ENCODE measurements at places on chromosomes 11 and 22.
A peak's percentile ranks its signal among the peaks of the same experiment; 100 is the strongest.

GRCh38 chr11:62295504-62295903 is 3.4 kb downstream of the SCGB1D4 start:
- peak; percentile 22 for DNase-seq

GRCh38 chr22:29482726-29483125 is 2.7 kb downstream of the NEFH start:
- no peak for DNase-seq

GRCh38 chr11:1690167-1691025 is 6.6 kb upstream of the KRTAP5-6 start:
- no peak for DNase-seq

DNA sequence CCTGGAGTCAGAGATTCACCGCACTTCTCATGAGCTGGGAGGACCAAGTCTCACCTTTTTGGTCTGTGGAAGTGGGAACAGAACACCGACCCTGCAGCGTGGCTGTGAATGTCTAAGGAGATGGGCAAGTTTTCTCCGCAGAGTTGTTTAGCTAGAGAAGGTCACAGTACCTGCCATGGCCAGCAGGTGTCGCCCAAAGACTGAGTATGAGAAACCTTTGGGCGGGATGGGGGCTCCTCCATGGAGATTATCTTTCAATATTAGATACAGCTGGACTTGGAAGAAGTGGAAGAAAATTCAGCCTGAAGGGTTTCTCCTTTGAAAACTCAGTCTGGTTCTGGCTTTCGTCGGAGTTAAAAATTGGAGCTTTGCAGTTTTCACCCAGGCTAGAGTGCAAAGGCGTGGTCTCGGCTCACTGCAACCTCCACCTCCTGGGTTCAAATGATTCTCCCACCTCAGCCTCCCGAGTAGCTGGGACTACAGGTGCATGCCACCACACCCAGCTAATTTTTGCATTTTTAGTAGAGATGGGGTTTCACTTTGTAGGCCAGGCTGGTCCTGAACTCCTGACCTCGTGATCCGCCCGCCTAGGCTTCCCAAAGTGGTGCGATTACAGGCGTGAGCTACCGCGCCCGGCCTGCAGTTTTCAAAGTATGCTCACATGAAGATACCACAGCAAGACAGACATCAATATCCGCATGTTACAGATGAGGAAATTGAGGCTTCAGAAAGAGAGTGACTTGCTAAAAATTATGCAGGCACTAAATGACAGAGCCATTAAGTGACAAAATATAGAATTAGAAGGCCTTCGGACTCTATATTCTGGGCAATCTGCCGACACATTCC is 10.7 kb upstream of the DSCAML1 start:
- DNase-seq, result peak; percentile 57

- peak; percentile 82 for DNase-seq
Observed at GRCh38 chr11:128669506-128670270, 24.2 kb upstream of the FLI1 start.

GRCh38 chr11:372809-373715 is 3.8 kb downstream of the B4GALNT4 start:
- DNase-seq, result no peak

DNA sequence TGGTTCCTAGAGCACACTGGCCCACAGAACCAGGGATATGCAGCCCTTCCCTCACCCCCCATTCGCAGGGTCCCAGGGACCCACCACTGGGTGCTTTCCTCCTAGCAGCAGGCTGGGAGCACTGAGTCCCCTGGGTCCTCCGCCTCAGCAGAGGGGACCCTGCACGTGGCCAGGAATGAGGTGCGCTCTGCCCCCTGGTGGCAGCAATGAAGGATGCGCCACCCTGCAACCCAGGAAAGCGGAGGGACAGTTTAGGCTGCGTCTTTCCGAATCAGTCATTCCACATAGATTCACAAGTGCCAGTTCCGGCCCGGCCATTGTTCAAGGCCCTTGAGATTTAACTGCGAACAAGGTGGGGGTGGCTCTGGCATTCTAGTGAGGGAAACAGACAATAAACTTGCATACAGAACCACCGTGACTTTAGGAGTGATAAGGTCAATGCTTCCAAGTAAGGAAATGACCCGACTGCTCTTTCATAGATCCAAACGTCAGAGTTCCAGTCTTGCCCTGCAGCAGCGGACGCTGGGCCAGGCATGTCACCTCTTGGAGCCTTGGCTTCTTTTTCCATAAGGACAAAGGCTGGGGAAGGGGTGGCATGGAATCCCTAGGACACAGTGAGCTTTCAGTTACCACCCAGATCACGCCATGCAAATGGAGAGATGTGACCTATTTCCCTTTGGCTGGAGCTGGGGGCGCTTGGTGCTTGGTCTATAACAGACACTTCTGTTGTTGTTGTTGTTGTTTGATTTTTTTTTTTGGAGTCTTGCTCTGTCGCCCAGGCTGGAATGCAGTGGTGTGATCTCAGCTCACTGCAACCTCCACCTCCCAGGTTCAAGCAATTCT is 7.7 kb downstream of the RIN1 start:
- DNase-seq, result peak; percentile 82

- DNase-seq, result no peak
Observed at GRCh38 chr11:43819926-43820325, 60.7 kb upstream of the ALKBH3 start.

GRCh38 chr22:27466229-27466628 is 335.3 kb downstream of the MN1 start:
- no peak for DNase-seq

DNA sequence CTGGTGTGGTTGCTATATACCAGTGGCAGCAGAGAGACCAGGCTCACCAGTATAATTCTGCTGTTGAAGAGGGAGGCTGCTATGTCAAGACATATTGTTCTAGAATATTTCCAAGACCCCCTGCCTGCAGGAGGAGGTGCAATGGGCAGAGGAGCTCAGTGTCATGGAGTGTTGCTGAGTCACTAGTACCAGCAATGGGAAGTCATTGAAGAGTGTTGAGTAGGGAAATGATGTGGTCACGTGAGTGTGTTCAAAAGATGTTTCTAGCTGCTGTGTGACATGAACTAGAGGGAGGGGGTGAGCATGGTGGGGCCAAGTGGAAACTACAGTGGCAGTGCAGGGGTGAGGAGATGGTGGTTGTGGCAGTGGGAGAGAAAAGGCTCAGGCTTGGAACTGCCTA is 76.3 kb upstream of the BIRC3 start:
- peak; percentile 73 for DNase-seq

DNA sequence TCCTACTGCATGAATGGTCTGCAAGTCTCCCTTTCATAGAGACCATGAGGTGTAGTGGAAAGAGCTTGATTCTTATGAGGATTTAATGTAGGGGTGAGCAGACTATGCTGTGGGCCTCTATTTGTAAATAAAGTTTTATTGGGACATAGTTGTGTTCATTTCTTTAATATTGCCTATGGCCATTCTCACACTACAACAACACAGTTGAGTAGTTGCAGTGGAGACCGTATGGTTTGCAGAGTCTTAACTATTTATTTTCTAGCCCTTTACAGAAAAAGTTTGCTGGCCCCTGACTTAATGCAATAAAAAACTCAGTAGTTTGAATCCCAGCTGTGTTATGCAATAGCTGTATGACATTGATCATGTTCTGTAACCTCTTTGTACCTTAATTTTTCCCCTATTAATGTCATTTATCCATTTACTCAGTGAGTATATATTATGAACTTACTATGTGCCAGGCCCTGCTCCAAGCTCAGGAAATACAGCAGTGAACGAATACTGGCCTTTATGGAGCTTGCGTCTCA is 106.3 kb downstream of the ATXN10 start:
- DNase-seq, result no peak

GRCh38 chr11:121841487-121842191 is 274.4 kb downstream of the BLID start:
- DNase-seq, result peak; percentile 89

- DNase-seq, result no peak
Observed at GRCh38 chr22:36201630-36202319, at the start of gene APOL4. APOL4 (minus strand) TSS chr22:36201809; CDS start chr22:36201734, 75 bp downstream.

DNA sequence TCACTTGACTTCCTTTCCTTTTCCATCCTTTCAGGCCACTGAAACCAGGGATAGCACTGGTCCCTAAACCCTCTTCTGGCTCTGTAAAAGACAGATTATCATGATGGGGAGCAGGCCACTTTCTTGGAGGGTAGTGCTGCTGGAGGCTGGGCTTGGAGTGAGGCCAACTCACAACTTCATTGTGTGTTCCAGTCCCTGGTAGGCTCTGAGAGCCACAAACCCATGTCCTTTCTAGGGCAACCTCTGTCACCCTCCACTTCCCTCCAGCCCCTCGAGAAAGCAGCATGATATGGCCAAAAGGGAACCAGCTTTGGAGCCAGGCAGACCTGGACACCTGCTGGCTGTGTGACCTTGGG is 2.3 kb downstream of the TKFC start:
- no peak for DNase-seq

- peak; percentile 80 for DNase-seq
Observed at GRCh38 chr22:32788904-32789624, 12.4 kb upstream of the TIMP3 start.

GRCh38 chr11:12179531-12179930 is 69.1 kb downstream of the MICAL2 start:
- peak; percentile 48 for DNase-seq

- DNase-seq, result no peak
Observed at GRCh38 chr11:61021661-61022212, 50.3 kb downstream of the CD6 start.

DNA sequence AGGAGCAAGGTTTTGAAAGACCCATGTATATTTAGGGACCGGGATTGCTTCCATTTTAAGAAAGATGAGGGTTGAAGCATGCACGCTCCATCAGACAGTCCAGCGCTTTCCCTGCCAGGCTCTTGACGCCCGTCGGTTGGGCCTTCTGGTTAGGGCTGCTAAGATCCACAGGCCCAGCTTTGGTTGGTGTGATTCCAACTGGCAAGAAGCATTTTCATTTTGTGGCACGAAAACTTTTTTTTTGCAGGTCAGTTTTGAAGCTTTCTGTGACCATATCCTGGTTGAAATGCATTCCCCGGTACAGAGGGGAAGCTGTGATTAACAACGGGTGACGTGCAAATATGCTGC is 34.3 kb upstream of the MPPED1 start:
- no peak for DNase-seq

DNA sequence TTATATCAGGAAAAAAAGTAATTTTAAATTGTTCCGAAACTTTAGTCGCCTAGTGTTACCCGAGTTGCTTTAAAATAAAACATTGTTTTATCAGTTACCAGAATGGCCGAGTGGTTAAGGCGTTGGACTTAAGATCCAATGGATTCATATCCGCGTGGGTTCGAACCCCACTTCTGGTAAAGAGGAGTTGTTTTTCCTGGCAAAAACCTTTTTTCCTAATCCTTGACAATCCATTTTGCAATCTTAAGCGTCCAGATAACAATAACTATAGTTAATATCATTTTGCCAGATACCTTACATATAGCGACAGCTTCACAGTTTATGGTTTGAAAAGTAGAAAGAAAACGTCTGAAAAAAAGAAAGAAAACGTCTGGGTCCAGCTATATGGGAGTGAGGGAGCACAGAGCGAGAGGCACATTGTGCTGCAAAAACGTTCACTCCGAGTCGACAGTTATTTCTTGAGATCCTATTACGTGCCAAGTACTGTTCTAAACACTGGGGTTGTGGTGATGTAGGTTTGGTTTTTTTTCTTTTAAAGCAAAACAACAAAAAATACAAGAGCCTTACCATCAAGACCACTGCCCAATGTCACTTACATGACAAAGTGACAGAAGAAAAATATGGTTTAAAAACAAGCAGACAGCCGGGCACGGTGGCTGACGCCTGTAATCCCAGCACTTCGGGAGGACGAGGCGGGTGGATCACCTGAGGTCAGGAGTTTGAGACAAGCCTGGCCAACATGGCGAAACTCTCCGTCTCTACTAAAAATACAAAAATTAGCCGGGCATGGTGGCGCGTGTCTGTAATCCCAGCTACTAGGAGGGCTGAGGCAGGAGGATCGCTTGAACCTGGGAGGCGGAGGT is 40.6 kb downstream of the OR4D9 start:
- DNase-seq, result peak; percentile 78

GRCh38 chr11:61272731-61273130 is 22.4 kb downstream of the VWCE start:
- no peak for DNase-seq

GRCh38 chr11:118056806-118057205 is 20.1 kb upstream of the TMPRSS4 start:
- no peak for DNase-seq

- no peak for DNase-seq
Observed at GRCh38 chr22:50443801-50444625, 30.8 kb downstream of the SBF1 start.

- DNase-seq, result no peak
Observed at GRCh38 chr11:128688031-128688713, 5.7 kb upstream of the FLI1 start.

DNA sequence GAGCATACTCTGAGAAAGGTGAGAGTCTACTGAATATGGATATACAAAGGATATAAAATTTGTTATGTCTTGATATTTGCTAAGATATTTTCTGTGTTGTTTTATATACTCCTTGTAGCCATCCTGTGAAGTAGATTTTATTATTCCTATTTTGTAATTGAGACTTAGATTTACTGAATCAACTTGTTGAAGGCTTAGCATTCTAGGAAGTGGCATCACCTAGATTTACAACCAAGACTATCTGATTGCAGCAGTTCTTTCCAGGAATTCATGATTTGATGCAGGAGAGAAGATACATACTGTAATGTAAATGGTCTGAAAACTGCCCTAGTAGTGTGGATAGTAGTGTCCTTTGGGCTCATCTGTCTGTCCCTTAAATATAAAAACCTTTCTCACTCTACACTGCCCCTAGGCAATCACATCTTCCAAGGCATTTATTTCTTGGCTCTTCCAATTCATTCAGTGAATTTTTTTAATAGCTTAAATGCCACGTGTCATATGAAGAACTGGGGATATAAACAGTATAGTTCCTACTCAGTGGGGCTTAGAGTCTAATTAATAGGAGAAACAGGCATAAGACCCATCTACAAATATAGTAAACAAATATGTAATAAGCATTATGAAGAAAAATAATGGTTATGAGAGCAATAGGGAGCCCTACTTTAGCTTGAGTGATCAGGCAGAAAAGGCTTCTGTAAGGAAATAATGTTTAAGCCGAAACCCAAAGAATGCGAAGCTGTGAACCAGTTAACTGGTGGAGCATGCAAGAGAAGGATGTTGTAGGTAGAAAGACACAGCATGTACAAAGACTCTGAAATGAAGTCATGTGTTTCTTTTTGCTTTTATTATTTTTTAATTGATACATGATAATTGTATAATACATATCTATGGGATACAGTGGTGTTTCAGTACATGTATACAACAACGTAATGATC is 13.6 kb downstream of the IPO7 start:
- DNase-seq, result no peak

DNA sequence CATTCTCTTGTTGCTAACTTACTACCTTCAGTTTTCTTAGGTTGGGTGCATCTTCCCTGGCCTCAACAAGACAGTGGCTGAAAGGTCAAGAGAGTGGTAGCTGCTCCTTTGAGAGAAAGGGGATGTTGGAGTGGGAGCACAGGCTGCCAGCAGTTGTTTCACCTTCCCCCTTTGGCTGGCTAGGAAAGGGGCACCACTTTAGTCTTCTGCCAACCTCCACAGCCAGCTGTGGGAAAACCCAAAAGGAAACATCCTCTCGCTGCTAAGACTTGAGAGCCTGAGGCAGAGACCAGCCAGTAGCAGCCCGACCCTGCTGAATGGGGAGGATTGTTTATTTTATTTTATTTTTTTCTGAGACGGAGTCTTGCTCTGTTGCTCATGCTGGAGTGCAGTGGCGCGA is 34.4 kb downstream of the MARK2 start:
- DNase-seq, result no peak

Data from fibroblast of skin of back (primary cell).